ENCODE measurements at places on chromosomes 4 and X.

DNA sequence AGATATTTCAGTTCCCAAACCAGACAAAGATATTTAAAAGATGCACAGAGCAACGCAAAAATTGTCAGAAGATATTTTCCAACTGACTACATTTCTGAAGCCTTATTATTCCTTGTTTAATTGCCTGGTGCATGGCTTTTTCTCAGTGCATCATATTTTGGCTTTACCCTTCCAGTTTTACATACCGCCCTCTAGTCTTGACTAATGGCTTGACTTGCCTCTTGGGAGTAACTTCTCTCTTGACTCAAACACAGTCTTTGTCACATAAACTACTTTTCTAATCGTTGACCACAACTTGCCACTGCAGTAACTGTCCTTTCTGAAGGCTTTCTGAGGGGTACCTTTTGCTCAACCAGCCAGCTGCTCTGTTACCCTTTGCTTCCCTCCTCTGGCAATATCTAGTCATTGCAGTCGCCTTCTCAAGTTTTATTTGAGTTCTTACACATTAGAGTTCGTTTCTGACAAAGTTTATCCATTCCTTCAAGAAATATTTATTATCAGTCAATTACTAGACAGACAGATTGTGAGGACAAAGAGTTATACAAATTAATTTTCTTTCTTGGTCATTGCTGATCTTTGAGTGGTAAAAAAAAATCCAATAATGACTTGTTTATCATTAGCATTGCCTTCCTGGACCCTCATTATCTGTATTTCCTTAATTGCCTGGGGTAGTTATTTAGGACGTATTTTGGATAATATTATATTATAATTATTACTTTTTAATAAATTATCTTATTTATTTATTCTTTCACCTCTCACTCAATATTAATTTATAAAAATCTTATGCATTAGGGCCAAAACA, 506.9 kb upstream of the PCDH10 start:
- no peak for DNase-seq

DNA sequence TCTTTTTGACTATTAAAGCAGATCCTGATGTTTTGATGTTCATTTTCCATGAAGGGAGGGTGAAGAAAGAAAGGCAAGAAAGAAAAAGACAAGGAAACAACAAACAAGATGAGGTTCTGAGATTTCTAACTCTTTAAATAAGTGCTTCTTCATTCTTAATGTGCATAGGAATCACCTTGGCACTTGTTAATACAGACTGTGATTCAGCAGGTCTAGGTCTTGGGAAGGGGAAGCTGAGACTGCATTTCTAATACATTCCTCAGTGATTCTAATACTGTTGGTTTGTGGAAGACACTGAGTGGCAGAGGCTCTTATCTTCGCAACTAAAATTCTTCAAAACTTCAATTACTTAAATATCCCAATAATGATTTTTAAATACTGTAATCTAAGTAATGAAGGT, 95.2 kb upstream of the NAP1L5 start:
- DNase-seq, result no peak

DNA sequence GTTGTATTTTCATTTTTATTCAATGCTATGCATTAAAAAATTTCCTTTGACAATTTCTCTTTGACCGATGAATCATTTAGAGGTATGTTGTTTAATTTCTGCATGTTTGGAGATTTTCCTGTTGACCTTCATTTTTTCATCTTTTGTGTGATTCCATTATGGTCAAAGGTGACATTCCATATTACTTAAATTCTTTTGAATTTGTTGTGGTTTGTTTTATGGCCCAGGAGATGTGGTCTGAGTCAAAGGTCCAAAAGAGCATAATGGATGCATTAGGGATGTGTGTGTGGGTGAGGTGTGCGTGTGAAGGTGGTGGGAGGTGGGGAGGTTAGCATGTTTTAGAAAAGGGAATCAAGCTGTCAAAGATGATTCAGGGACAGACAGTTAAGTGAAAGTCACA, 76.0 kb upstream of the GIMD1 start:
- no peak for DNase-seq

GRCh38 chrX:53483838-53484405, 49.8 kb upstream of the HSD17B10 start:
- DNase-seq, result no peak

- no peak for DNase-seq
These were observed 580.8 kb upstream of the FTHL17 start for GRCh38 chrX:31652650-31653049.

DNA sequence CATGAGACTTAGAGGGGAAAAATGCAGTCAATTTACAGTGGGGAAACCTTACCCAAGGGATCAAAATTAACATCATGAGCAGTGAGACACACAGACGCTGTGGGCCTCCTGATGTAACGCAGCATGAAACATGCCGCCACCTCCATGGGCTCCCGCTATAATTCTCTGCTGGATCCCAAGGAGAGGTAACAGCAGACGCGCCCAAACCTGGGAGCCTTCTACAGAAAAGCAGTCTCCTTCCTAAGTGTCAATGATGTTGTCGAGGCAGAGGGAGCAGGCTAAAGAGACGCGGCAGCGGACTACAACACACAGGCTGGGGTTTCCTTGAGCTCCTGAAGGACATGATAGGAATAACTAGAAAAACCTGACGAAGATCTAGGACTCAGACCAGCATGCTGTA, 142.3 kb downstream of the AFAP1 start:
- DNase-seq, result no peak

DNA sequence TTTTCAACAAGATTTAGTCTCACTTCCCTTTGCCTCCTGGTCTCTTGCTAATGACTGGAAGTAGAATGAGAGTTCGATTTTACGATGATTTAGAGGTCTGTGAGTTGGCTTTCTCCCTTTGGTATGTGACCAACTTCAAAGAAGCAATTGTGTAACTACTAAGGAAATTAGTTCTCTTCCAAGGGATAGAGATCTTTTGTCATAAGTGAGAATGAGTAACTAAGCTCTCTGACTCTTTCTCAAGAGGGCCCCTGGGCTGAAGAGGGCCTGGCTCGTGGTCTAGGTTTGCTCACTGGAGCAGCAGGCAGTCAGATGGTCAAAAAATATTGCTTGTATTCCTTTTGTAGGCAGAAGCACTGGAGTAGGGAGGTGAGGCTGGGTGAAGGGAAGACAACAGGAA, 176.3 kb downstream of the ENOX2 start:
- DNase-seq, result no peak

- DNase-seq, result no peak
These were observed 7.6 kb downstream of the ZIC3 start for GRCh38 chrX:137573324-137574101.

GRCh38 chr4:183101956-183102480, 3.0 kb downstream of the WWC2 start:
- DNase-seq, result no peak

All from stimulated activated CD4-positive, alpha-beta T cell treated with anti-CD3 and anti-CD28 coated beads, Interleukin-2, amount 100 ng/mL, for 4 hours (primary cell).